ENCODE measurements at places on chromosomes 16 and 17.

GRCh38 chr16:54297154-54297553 is 10.6 kb upstream of the IRX3 start:
- no peak for DNase-seq

GRCh38 chr16:57544124-57544653 is 1.7 kb downstream of the ADGRG5 start:
- DNase-seq: no peak

DNA sequence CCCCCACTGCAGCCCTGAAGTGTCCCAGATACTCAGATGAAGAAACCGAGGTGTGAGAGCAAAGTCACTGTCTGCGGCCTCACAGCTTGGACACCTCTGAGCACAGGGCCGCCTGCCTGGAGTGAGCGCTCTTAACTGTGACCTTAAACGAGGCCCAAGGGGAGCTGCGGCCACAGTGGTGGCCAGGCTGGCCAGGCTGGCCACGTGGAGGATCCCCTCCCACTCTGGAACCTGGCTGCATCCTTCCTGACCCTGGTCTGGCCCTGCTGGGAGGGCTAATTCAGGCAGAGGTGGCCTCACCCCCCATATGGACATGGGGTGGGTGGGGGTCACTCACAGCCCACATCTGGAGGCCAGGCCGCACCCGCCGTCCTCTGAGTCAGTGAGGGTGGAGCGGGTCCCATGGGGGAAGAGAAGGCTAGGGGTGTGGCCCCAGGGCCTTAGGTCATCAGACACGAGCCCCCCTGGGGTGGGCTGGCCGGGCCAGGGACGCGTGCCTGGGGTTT is 6.6 kb downstream of the VASN start:
- no peak for DNase-seq

DNA sequence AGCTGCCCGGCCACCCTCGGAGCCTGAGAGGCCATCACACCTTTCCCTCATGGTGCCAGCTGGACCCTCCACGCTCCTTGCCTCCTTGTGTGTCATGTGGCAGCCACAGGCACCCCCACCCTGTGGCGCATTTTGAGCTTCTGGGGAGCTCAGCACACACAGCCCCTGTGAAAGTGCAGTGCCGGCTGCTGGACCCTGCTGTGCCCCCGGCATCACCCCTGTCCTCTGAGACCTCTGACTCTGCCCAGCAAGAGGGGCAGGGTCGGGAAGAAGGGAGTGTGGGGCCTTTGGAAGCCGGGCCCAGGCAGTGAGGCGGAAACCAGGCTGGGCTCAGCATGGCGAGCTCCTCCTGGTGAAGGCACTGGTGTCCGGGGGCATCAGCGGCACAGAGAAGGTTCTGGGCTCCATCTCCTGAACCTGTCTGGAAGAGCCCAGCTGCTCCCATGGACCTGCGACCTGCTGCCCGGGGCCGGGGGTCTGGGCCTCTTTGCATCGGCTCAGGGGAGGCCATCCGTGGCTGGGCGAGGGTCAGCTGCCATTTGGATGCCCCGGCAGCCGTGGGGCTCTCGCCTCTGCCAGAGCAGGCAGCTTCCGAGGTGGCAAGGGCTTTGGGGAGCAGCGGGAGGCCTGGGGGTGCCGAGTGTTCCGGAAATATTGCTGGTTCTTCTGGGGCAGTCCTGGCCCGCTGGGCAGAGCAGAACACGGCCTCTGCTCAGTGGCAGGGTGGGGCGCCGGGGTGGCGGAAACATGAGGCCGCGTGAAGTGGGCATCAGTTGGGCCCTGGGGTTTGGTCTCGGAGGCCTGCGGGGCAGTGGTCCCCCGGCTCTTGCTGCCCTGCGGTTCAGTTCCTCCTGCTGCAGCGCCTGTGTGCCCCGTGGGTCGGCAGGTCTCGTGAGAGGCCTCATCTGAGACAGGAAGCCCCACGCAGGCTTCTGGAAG is 17.9 kb downstream of the CENPX start:
- no peak for DNase-seq

- DNase-seq: no peak
Measured at GRCh38 chr17:75645889-75646637, 12.8 kb downstream of the SMIM5 start.

GRCh38 chr16:67115639-67116038 is 5.9 kb downstream of the PHAF1 start:
- peak; percentile 71 for DNase-seq

GRCh38 chr16:84753412-84754326 is 53.9 kb downstream of the USP10 start:
- DNase-seq: no peak

GRCh38 chr17:53571342-53571741 is 251.4 kb upstream of the KIF2B start:
- DNase-seq: no peak

GRCh38 chr16:15523939-15524338 is 89.6 kb downstream of the BMERB1 start:
- no peak for DNase-seq

DNA sequence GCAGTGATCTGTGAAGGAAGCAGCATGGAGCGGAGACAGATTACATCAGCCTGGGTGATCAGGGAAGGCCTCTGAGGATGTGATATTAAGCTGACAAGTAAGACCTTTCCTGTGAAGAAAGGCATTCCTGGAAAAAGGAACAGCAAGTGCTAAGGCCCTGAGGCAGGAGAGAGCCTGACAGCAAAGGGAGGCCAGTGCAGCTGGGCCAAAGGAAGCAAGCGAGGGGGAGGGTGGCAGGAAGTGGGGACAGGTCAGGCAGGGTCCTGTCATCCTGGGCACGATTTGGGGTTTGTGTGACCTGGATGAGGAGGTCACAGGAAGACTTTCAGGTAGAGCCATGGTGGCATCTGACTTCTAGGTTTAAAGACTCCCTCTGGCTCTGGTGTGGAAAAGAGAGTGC is 12.3 kb downstream of the CPNE2 start:
- DNase-seq: no peak

DNA sequence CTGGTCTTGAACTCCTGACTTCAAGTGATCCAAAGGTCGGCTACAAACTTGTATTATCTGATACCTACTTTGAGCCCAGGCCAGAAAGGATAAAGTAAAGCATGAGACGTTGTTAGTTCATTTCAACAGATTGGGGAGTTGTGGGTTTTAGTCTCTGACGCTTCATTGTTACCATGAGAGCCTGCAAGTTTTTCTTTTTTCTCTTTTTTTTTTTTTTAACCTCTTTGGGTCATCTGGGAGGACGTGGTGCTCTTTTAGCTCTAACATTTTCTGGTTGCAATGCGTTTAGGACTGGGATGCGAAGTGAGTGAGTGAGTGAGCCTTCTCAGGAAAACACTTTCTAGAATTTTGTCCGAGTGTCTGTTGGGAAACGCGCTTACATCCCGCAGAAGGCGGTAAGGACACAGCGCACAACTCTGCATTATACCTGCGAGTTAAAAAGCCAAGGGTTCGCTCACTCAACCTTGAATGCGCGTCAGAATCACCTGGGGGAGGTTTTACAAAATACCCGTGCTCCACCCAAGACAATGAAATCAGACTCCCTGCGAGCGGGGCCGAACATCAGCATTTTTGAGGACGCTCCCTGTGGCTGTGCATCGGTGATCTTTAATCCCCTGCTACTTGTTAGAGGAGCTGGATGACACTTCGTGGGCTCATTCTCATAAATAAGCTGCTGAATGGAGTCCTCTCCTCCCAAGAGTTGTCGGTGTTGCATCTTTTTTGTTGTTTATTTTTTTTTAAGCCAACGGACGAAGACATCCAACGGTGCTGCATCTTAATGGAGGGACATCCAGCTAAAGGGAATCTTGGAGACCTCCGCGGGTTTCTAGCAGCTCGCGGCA is 629 bp upstream of the RNF135 start:
- no peak for DNase-seq

DNA sequence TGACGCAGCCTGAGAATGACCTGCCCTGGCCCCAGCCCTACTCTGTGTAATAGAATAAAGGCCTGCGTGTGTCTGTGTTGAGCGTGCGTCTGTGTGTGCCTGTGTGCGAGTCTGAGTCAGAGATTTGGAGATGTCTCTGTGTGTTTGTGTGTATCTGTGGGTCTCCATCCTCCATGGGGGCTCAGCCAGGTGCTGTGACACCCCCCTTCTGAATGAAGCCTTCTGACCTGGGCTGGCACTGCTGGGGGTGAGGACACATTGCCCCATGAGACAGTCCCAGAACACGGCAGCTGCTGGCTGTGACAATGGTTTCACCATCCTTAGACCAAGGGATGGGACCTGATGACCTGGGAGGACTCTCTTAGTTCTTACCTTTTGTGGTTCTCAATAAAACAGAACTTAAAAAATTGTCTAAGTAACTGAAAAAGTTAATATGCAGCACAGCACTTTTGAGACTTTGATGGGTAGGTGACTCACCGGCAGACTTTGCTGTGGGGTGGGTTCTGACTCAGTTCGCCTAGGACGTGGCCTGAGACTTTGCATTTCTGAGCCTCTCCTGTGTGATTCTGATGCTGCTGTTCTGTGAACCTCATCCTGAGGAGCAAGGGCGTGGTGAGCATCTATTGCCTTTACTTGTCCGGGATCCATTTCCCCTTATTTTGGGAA is 5.7 kb downstream of the LAT start:
- no peak for DNase-seq

DNA sequence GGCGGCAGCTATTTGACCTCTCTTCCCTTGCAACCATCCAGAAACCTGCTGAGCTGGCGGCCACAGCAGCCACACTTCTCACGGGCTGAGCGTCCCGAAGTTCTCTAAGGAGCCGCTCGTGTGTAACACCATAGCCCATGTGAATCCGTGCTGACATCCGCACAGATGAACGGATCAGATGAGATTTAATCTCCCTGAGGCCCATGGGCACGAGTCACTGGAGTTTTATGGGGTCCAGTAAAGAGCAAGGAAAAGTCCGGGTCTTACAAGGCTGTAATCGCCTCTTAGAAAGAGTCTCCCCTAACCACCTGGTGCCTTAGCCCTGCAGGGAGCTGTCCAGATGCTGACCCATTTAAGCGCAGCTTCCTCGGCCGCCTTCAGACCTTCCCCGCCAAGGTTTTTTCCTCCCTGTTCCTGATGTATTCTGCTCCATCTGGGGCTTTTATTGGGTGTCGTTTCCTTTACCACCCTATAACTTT is 5.5 kb upstream of the CACNG5 start:
- DNase-seq: peak; percentile 10

DNA sequence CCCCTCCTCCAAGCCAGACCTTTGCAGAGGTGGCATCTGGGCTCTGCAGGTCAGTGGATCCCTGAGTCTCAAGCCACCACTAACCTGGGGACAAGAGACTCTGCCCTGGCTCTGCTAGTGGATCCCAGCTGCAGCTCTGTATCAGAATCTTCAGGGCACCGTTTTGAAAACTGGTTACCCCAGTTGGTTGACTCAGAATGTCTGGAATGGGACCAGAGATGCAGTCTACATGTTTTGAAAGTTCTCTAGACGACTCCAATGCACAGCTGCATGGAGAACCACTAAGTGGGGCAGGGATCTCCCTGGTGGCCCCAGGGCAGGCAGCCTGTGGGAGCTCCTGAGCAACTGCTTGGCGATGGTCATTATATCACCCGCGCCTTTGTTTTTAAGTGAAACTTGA is 34.1 kb upstream of the ADORA2B start:
- DNase-seq: no peak

GRCh38 chr16:4660454-4661007 is 32.8 kb upstream of the NUDT16L1 start:
- DNase-seq: no peak

DNA sequence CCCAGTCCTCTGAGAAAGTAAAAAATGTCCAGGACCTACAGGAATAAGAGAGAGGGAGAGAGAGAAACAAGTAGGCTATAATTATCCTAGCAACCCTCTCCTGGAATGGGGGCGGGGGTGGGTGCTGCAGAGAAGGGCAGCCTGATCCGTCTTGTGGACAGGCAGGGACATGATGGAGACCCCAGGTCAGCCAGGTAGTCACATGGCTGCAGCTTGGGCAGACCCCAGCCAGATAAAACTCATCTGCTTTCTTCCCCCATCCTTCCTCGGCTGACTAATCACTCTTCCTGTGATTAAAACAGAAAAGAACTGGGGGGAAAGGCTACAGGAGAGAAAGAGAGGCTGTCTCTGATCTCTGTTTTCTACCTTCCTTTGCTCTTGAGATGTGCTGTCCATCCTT is 32.6 kb downstream of the COPZ2 start:
- DNase-seq: no peak

GRCh38 chr16:16022683-16023064 is 73.3 kb downstream of the ABCC1 start:
- DNase-seq: no peak

DNA sequence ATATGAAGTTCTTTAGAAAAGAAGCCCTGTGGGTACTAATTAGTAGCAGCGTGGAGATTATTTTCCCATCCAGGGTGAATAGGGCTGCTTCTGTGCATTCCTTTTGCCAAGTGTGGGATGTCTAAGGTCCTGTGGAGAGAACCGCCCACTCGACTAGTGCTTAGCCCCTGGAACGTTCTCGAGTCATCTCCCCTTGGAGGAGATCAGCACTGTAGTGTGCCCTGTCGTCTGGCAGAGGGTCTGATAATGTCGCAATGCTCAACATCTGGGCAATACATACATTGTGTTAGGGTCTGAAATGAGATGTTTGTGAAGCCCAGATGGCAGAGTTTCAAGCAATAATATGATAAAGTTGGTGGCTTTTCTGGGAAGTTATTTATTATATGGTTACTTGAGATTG is 64.8 kb downstream of the SPECC1 start:
- no peak for DNase-seq

GRCh38 chr17:63714550-63715277 is 14.8 kb upstream of the LIMD2 start:
- DNase-seq: no peak

GRCh38 chr16:57783116-57783515 is 19.2 kb downstream of the KIFC3 start:
- DNase-seq: no peak

DNA sequence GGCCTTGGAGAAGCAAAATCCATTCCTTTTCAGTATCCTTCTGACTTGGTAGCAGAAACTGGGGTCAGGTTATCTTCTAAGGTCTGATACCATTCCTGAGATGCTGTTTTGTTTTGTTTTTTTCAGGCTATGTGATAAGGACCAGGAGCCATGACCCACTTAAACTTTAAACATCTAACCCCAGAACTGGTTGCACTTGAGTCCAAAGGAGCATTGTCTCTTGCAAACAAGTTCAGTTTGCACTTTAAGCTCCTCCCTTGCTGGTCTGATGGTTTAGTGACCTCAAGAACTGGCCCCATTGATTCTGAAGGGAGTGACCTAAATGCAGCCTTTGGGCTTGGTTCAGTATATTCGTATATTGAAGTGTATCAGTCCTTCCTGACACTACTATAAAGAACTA is 75.2 kb downstream of the ERCC4 start:
- no peak for DNase-seq

GRCh38 chr16:70746708-70747424 is 54.1 kb downstream of the VAC14 start:
- DNase-seq: peak; percentile 63

- DNase-seq: no peak
Measured at GRCh38 chr17:80053102-80053501, 16.7 kb downstream of the CCDC40 start.

- DNase-seq: no peak
Measured at GRCh38 chr17:61878520-61878919, 15.2 kb upstream of the BRIP1 start.

GRCh38 chr17:27878776-27879562 is 14.2 kb downstream of the LYRM9 start:
- DNase-seq: no peak

- DNase-seq: no peak
Measured at GRCh38 chr17:1872254-1872653, 42.4 kb downstream of the RPA1 start.

- no peak for DNase-seq
Measured at GRCh38 chr17:17505610-17506171, 9.5 kb upstream of the RASD1 start.
